ENCODE measurements at places on chromosomes 3 and 15. TPM values are rescaled to one million over a fixed set of nuclear protein-coding genes. Genes with fewer than 3 reads are reported as not detected.

DNA sequence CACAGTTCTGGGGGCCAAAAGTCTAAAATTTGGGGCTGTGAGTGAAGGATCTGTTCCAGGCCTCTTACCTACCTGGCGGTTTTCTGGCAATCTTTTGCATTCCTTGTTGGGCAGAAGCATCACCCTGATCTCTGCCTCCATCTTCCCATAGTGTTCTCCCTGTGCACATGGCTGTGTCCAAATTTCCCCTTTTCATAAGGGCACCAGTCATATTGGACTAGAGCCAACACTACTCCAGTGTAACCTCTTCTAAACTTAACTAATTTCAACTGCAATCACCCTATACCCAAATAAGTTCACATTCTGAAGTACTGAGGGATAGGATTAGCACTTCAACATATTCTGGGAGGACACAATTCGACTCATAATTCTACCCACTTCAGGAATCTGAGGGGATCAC, 85.0 kb downstream of the CCNL1 start:
- no peak for DNase-seq

The CSPG4 gene
- total RNA-seq: 90.4 TPM

- no peak for DNase-seq
These were observed 36.5 kb downstream of the DAPK2 start for GRCh38 chr15:64009798-64010261.

- DNase-seq: no peak
These were observed 191.5 kb upstream of the SLC2A2 start for GRCh38 chr3:171218069-171218468.

The CFAP91 gene
- total RNA-seq: 6.2 TPM

All from posterior vena cava (tissue), 2 donors.